CD4-positive, alpha-beta T cell treated with Interleukin-2 at 100 ng/mL for 4 hours (primary cell): ENCODE measurements at places on chromosomes 4 and X.
A peak's percentile ranks its signal among the peaks of the same experiment; 100 is the strongest.

DNA sequence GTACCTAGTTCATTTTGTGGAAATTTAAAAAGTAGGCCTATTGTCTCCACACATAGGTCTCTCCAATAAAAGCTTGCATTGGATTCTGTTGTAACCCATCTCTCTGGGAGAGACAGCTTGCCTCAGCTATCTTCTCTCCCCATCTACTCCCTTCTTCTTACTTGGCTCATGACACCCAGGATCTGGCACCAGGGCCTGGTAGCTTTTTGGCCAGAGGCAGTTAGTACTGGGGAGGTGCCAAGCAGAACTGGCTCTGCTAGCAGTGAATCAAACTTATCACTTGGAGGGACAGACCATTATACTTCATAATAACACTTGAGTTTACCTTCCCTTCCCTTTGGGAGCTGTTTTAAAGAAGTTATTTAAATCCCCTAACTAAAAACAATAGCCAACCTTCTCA is 31.8 kb downstream of the PLAC1 start:
- no peak for DNase-seq

- DNase-seq, result no peak
Measured at GRCh38 chr4:24482871-24483270, 101.5 kb downstream of the DHX15 start.

GRCh38 chr4:7821245-7822136 is 118.2 kb downstream of the AFAP1 start:
- no peak for DNase-seq

GRCh38 chrX:106952089-106952488 is 31.9 kb downstream of the CLDN2 start:
- DNase-seq, result no peak

GRCh38 chr4:107615809-107616208 is 104.2 kb downstream of the PAPSS1 start:
- no peak for DNase-seq

DNA sequence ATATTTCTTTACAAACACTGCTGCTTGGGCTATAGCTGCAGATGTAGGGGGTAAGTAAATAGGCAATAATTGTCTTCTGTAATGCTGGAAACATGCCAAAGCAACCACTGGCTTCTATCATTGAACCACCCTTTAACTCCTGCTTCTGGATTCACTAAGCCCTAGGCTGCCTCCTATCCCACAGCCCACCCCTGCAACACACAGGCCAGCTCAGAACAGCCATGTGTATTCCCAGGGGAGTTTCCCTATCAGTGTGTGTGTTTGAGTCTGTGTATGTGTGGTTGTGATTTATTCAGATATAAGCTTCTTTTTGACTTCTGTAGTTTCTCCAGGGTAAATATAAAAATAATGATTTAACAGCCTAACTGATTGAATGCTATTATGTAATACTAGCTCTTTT is 291.3 kb downstream of the PCDH10 start:
- no peak for DNase-seq

- DNase-seq, result no peak
Measured at GRCh38 chrX:19556202-19556601, 40.9 kb upstream of the MAP3K15 start.

- DNase-seq, result peak; percentile 46
Measured at GRCh38 chr4:78644744-78645330, 93.3 kb downstream of the ANXA3 start.

DNA sequence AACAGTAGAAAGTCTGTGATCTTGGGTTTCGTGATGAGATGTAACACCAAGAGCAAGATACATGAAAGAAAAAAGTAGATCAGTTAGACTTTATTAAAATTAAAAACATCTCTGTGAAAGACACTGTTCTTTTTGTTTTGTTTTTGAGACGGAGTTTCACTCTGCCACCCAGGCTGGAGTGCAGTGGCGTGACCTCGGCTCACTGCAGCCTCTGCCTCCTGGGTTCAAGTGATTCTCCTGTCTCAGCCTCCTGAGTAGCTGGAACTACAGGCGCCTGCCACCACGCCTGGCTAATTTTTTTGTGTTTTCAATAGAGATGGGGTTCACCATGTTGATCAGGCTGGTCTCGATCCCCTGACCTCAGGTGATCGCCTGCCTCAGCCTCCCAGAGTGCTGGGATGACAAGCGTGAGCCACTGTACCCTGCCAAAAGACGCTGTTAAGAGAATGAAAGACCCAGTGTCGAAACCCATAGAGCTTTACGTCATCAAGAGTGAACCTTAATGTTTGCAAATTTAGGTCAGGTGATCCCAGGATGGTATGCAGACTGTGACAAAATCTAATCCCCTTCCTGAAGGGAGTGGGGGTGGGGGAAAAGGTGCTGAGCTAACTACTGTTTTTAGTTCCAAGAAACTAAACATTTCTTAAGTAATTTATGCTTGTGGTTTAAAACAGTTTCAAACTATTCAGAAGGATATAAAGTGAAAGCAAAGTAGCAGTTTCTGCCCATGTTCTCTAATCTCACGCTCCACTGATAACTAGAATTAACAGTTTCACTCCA is 8.0 kb downstream of the OFD1 start:
- DNase-seq, result peak; percentile 74

- DNase-seq, result no peak
Measured at GRCh38 chrX:16978193-16978984, 31.9 kb downstream of the REPS2 start.

DNA sequence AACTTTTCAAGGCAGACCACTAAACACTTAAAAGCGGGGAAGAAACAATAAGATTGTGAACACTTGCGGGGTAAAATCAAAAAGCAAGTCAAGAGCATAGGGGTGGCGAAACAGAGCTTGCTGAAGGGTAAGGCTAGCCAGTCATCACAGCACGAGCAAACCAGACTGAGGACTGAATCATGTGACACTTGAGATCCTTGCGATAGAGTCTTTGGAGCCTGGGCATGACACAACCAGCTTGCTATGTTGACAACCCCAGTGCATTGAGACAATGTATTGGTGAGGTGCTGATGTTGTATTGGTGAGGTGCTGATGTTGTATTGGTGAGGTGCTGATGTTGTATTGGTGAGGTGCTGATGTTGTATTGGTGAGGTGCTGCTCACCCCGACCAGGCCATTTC is 72.3 kb downstream of the SLIT2 start:
- no peak for DNase-seq

- DNase-seq, result no peak
Measured at GRCh38 chrX:150306002-150306401, 57.1 kb upstream of the MAMLD1 start.

- no peak for DNase-seq
Measured at GRCh38 chr4:57139783-57140182, 29.6 kb upstream of the IGFBP7 start.

GRCh38 chr4:99711657-99712056 is 54.0 kb upstream of the C4orf54 start:
- no peak for DNase-seq

DNA sequence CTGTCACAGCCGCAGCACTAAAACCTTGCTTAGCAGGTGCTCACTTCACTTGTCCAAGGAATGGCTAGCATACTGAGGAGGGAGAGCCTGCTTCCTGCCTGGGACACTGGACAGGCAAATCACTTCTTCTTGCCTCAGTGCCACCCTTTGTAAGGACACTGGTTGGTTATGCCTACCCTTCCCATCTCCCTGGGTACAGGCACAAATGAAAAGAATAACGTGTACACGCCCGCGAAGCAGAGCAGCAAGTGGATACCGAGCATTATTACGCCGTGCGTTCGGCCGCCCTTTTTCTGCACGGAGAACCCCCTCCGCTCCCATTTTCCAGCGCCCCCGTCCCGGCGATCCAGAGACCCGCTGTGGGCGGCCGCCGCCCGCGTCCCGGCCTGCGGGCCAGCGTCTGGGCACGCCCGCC is 338 bp upstream of the KLHL2 start:
- DNase-seq, result no peak

GRCh38 chrX:109268340-109268739 is 213.5 kb downstream of the GUCY2F start:
- DNase-seq, result no peak

- DNase-seq, result no peak
Measured at GRCh38 chr4:78155616-78156105, 98.5 kb downstream of the FRAS1 start.

- DNase-seq, result no peak
Measured at GRCh38 chr4:73603854-73604584, 16.2 kb downstream of the RASSF6 start.

- no peak for DNase-seq
Measured at GRCh38 chr4:6620891-6621555, 19.5 kb upstream of the MRFAP1 start.

DNA sequence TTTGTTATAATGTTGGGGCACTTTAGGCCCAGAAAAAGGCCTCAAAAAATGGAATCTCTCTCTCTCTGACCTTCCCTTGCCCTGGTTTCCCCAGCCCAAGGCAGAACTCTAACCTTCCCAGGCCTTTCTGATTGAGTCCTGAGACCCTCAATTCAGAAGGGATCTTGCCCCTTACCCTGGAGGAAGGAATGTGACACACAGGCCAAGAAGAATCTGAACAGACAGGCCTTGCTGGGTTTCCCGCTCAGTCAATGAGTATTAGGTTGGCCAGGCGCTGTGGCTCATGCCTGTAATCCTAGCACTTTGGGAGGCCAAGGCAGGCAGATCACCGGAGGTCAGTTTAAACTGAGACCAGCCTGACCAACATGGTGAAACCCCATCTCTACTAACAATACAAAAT is 27.6 kb downstream of the ELOVL6 start:
- no peak for DNase-seq

GRCh38 chr4:2449511-2450392 is 19.2 kb upstream of the RNF4 start:
- no peak for DNase-seq

DNA sequence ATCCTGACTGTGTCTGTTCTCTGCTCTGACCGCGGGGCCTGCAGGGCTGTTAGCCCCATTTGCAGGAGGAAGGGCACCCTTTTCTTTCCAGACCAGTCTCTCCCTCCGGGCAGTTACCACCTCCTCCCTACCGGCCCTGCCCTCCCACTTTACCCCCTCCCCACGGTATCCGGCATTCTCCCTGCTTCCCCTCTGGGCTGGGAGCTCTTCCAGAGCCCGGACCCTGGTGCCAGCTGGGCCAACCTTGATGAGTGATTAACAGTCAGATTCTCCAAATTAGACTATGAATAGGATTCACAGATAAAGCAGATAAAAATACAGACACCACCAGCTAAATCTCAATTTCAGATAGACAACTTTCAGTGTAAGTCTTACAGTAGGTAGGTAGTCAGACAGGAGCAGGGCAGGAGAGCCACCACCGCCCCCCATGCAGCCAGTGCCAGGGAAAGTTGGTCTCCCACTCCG is 23.4 kb upstream of the WFS1 start:
- DNase-seq, result no peak

- DNase-seq, result no peak
Measured at GRCh38 chrX:458631-459061, 71.9 kb upstream of the PPP2R3B start.

DNA sequence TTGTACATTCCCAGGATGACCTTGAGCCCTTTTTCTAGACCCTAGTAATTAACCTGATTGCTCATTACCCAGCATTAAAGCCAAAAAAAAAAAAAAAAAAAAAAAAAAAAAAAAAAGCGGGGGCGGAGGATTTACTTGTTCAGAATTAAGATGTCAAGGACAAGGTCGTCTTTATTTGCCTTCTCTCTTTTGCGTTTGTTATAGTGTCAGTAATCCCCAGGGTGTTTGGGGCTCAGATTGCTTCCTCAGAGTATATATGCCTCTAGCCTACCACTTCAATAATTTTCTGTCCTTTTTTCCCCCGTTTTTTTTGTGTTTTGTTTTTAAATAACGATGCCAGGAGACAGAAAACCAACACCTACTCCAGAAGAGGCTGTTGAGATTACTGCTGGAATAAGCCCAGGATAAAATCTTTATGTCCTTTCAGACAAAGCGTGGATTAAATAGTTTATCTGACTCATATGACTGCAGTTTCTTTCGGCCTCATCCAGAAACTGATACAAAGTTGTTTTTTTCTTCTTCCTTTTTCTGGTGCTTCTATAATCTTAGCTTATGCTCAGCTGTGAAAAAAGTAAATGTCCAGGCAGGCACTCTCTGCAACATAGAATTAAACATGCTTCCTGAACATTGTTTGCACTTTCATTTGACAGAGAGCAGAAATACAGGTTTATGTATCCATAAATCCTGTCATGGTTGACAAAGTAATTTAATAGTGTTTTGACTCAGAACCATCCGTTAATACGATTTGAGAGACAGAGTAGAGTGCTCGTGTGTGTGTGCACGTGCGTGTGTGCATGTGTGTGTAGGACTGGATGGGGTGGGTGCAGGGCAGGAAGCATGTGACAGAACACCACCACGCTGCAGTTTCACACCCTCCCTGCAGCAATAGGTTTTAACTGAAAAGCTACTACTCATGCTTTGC is 138.6 kb downstream of the AFF1 start:
- DNase-seq, result peak; percentile 50

- no peak for DNase-seq
Measured at GRCh38 chr4:139564502-139564901, 8.5 kb upstream of the SETD7 start.

- DNase-seq, result no peak
Measured at GRCh38 chr4:151854731-151855130, 93.9 kb upstream of the GATB start.

GRCh38 chrX:17214962-17215361 is 160.0 kb upstream of the NHS start:
- no peak for DNase-seq

DNA sequence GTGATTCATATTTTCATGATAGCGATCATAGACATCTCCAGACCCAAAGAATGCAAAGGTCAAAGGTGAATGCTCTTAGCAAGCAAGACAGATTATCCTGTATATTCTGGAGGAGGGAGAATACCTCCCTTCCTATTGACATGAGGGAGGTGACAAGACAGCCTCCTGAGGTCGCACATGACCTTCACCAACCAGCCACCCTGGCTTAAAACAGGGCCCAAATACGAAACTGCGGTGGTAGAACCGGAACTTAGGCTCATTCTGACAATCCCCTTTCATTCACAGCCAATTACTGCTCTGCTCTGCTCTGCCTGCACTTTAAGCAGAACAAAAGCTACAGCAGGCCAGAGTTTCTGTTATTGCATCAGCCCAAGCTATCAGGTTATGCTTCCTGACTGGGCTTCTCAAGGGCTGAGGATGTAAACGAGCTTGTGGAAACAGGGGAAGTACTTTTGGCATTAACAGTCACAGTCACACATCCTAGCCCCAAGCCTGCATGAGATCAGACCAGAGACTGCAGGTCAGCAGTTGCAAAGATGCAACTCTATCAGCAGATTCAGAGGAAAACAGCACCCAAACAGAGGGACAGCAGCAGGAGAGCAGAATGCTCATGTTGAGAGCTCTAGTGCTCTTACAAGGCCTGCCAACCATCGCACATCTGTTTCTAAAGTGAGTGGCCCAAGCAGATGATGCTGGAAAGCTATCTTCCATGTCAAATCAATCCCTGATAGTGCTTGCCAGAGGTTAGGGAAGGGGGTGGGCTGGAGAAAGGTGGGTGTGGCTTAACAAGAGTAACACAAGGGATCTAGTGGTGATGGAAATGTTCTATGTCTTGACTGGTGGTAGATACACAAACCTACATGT is 51.3 kb upstream of the MAP3K15 start:
- DNase-seq, result peak; percentile 11
